Central memory CD8-positive, alpha-beta T cell (primary cell): ENCODE measurements at places on chromosomes 3 and 15.

GRCh38 chr15:36844534-36844998 lies 255.8 kb downstream of the MEIS2 start:
- no peak for DNase-seq

DNA sequence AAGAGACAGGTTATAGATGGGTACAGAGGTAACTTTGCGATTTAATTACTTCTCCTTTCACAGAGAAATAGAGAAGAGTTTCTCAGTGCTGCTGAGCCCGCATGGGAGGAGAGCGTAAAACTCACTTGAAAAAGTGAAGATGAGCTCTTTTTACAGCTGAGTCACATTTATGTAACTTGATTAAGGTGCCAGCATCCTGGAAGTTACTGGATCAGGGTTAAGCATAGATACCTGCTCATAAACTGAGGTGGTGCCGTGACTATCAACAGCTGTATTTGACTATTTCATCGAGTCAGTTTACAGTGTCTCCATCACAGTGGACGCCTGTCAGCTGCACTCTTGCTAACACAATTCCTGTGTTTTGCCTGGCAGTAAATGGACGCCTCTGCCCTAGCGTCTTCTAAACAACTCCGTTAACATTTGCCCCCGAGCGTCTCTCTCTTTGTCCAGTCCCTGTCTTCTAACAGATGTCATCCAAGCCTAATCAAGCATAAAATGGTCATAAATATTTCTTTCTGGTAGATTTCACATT lies 414.6 kb downstream of the FOXP1 start:
- DNase-seq: no peak

DNA sequence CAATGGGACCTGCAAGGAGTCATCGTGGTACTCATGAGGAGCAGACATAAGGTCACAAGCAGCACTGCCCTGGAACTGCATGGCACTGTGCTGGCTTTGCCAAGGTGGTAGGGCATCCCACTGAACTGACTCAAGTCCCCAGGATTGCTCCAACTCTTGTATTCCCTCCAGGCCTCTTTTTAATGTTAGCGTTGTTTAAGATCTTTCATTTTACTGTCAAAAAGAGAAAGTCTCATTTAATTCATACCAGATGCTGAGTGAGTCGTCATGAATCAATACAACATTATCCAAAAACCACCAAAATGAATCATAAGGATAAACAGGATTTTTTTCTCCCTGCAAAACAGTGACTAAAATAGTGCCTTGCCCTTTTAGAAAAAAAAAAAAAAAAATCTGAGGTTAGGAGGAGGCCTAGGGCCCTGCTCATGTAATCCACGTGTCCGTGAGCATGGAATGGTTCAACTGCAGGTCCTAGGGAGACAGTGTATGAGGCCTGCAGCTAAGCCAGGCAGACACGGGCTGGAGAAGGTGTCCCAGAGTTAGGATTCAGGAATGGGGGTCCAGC lies 36.7 kb upstream of the BLM start:
- DNase-seq: no peak

GRCh38 chr3:100254168-100254777 lies 6.5 kb upstream of the TBC1D23 start:
- no peak for DNase-seq

DNA sequence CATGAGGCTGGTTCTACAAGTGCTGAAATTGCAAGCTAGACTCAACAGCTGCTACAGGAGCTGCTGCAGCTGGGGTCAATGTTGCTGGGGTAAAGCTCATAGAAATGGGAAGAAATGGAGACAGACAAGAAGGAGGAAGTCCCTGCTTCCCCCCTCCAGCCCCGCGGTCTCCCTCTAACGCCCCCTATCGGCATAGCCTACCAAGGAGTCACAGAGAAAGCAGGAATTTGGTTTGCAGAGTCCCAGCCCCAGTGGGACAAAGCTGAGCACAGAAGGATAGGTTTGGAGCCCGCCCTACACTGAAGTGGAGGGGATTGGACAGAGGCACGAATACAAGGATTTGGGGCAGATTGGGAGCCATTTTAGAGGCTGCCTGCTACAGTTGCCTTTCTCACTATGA lies 176.9 kb upstream of the ANKRD28 start:
- no peak for DNase-seq

GRCh38 chr15:93036951-93037819 lies 51.8 kb downstream of the RGMA start:
- no peak for DNase-seq

DNA sequence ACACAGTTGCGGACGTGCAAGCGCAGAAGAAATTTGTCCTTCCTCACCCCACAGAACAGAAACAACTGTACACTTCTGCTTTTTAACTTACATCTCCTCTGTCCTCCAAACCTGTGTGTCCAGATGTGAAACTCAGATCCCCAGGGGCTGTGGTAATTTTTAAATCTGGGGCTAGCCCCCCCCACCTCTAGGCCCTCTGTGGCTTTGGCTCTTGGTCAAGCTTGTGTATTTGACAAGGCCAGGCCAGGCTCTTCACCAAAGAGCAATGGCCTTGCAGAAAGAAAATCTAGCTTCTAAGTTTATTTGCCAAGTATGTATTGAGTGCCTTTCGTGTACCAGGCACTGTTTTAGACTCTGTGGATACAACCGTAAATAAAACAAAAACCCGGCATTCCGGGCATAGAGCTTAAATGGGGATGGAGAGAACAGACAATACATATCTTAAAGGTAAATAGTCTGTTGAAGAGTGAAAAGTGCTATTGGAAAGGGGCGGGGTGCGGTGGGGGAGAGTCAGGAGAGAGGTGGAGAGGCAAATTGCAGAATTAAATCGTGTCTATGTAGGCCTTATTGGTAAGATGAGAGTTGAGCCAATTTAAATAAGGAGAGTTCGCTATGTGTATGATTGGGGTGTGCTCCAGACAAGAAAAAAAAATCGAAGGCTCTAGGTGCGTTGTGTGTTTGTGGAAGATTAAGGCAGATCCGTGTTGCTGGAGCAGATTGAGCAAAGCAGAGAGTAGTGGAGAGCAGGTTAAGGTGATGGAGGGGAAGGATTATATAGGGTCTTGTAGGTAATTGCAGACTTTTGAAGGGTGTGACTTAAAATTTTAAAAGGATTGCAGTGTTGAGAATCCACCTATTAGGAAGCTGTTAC lies 781 bp upstream of the DPH6 start:
- no peak for DNase-seq

DNA sequence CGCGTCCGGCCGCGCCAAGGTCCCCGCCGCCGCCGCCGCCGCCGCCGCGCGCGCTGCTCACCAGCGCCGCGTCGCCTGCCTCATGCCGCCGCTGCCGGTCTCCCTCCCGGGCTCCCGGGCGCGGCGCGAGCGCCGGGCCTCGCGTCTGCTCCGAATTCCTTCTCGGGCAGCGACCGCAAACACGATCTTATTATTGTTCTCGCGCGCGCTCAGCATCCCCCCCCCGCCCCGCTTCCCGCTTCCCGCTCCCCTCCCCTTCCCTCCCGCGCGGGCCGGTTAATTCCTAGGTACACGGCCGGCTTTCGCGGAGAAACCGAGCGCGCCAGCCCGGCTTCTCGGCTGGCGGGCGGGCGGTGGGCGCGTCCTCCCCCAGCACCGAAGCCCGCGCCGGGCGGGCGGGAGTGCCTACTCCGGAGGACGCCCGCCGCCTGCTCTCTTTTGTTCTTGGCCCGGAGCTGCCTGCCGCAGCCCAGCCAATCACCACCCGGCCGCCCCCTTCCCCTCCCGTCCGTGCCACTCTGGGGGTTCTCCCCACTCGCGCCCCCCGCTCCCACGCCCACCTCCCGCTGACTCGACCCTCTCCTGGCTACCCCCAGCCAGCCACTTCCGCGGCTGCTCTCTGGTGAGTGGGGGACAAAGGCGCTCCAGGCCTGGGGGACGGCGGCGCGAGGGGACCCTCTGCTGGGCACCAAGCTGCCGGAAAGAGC lies at the start of gene HDGFL3:
HDGFL3 (minus strand) TSS at position 164 of the 707 bp plus-strand sequence. CDS start 409 bp downstream, outside the sequence.
- no peak for DNase-seq

GRCh38 chr3:195849322-195850074 lies 37.8 kb upstream of the MUC4 start:
- DNase-seq: peak; percentile 40

GRCh38 chr3:99663977-99664376 lies 25.6 kb downstream of the COL8A1 start:
- DNase-seq: no peak

- no peak for DNase-seq
Observed at GRCh38 chr3:152071924-152072323, 196.8 kb upstream of the MBNL1 start.

DNA sequence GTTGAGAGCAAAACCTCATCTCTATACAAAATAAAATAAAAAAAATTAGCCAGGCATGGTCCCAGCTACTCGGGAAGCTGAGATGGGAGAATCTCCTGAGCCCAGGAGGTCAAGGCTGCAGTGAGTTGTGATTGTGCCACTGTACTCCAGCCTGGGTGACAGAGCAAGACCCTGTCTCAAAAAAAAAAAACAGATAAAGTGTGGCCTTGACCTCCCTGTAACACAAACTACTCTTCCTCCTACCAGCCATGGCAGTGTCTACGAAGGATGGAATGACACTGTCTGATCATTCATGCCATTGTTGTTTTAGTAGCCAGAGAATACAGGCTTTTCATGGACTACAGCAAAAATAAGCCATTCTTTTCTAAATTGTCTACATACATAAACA lies 117.1 kb upstream of the IQSEC1 start:
- no peak for DNase-seq

DNA sequence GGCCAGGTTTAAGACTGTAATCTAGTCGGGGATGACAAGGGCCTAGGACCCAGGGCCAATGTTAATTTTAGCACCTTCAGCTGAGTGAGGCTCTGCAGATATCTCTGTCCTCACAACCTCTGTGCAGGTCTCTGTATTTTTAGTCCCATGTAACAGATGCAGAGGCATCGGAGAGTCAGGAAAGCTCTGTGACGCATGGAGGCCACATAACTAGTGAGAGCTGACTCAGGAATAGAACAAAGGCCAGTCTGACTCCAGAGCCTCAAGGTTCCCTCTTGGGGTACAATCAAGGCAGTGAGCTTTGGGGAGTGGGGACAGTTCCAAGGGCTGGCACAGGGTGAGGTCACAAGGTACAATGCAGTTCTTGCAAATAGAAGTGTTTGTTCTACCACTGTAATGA lies 31.0 kb downstream of the FSTL1 start:
- DNase-seq: no peak

GRCh38 chr3:24303057-24303754 lies 191.4 kb downstream of the THRB start:
- DNase-seq: no peak

DNA sequence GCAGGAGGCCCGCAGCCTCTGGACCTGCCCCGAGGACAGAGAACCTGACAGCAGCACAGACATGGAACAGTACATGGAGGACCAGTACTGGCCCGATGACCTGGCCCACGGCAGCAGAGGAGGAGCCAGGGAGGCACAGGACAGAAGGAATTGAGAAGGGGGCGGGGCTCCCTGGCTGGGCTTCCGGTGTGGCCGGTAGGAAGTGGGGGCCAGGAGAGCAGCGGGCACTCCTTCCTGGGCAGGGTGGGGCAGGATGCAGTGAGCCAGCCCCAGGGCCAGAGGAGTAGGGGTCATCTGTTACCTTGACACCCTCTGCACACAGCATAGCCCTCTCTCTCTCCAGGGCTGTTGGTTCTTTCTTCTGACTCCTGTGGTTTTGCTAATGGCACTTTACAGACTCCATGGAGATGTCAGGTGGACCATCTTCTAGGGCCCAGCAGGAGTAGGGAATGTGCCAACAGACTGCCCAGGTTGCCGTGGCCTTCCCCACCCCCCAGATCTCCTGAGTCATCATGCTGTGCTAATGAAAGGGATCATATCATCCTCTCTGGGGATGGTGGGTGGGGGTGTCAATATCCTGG lies 8.6 kb upstream of the ISG20 start:
- DNase-seq: no peak

- DNase-seq: no peak
Observed at GRCh38 chr3:8489278-8489792, 12.3 kb upstream of the LMCD1 start.

DNA sequence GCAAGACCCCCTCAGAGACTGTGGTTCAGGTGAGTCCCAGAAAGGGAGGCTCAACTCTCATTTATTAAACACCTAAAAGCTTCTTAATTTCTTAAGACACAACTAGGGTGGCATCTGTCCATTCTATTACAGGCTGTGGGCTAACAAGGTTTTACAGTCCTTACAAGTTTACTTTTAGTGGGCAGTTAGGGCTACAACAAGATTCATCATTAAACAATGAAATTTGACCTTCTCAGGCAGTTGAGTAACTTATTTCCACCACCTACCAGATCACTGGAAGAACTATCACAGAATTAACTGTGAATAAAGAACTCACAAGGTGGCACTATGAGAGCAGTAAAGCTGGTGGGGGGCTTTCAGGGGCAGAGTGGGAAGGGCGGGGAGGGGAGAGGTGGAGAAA lies 132.6 kb downstream of the PLD1 start:
- DNase-seq: no peak

DNA sequence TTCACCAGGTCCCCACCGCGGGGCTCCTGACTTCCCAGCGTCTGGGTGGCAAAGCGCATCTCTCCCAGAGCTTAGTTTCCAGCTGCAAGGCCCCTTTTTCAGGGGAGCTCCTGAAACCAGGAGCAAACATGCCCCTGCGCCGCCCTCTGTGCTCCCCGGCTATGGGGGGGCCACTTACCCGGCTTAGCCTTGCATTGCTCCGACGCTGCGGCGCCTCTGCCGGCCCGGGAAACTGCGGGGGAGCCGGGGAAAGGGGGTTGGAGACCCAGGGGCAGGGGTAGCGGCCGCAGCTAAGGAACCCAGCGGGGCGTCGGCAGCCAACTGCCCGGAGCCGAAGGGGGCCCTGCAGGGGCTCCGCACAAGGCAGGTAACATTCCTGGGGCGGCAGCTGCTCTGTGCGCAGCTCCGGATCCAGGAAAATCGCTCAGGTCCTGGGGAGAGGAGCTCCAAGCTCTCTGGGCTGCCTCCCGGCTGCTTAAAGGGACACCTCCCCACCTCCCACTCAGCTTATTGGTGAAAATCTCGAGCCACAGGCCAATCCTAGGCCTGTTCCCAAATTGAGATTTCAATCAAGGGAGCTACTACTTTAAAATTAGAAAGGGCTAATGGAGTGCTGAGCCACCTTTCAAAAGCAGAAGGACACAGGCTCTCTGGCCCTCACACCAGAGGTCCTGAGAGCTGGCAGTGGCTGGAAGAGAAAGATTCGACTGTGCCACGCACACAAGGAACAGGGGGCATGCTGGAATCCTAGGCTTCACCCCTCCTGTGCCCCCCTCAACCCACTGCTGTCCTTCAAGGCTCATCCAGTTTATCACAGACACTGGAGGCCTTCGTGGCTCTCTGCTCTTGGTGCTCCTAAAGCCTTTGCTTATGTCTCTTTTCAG lies 42.7 kb upstream of the PRICKLE2 start:
- no peak for DNase-seq

GRCh38 chr3:179528772-179529171 lies 34.0 kb upstream of the ACTL6A start:
- DNase-seq: no peak

GRCh38 chr3:10391391-10391790 lies 70.5 kb upstream of the SEC13 start:
- no peak for DNase-seq

GRCh38 chr15:58037723-58038301 lies 27.7 kb downstream of the ALDH1A2 start:
- no peak for DNase-seq

DNA sequence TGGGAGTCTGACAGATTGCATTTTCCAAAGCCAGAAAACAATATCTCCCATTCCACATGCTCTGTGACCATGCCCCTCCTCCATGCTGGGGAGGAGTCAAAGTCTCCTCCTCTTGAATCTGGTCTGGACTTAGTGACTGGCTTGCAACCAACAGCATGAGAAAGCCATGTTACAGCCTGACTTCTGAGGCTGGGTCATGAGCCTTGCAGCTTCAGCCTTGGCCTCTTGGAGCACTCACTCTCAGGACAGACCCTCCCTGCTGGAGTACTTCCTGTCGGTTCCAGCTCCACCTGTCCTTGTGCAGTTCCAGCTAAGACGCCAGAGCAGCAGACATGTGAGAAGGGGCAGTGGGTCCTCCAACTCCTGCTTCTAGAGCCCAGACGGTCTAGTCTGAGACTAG lies 49.7 kb upstream of the RBSN start:
- no peak for DNase-seq
